ENCODE measurements at places on chromosomes 5 and 9.

DNA sequence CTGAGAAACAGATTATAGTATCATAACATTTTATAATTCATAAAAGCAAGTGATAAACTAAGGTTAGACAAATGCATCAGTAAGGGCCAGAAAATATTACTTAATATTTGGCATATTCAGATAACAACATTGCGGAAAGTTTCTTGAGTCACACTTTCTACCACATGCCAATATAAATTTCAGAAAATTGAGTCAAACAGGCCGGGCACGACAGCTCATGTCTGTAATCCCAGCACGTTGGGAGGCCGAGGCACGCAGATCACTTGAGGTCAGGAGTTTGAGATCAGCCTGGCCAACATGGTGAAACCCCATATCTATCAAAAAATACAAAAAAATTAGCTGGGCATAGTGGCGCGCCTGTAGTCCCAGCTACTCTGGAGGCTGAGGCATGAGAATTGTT lies 47.1 kb downstream of the SLC38A9 start:
- DNase-seq, result no peak

- no peak for DNase-seq
Measured at GRCh38 chr5:41097642-41098041, 26.5 kb upstream of the MROH2B start.

DNA sequence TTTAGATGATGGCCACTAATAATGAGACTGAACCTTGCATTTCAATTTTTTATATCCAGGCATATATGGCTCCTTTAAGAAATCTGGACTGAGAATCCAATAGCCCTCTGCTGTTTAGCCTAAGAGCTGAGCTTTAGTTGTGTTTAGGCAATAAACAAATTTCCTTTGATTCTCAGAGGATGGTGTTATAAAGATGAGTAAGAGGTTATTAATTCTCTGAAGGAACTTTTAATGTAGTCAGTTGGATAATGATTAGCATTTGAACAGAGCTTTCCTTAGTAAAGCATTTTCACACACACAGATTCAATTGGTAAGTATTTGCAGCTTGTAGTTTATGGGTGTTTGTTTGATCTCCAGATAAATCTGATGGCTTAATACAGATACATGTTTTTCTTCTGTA lies 149.6 kb downstream of the PRR16 start:
- DNase-seq, result no peak

DNA sequence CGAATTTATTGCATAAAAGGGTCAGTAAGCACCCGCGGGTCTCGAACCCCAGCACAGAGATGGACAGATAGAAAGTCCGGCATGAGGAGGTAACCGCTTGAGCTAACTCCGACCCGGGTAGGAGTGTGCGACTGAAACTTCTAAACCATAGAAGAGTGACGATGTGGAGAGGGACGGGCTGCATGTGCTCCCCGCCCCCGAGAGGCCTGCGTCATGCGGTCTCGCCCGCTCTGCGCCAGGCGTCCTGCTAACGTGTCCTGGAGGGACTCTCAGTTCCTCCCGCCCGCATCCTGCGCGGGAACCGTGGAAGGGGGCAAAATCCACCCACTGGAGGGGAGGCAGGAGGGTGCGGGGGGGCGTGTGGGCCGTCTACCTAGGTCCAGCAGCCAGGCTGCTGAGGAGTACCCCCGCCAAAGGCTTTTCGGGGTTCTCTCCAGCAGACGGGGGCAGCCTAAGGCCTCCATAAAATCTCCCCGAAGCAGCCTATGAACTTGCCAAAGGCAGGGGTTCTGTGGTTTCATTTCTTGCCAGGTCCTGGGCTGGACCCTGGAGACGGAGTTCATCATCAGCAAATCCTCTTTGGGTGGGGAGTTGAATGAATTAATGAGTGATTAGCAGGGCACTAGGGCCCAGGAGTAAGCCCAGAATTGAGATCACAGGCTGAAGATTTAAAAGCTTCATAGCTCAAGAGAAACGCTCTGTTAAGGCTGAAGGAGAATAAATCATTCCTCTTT lies 51.9 kb downstream of the TGFBI start:
- peak; percentile 76 for DNase-seq

GRCh38 chr5:173643964-173644363 lies 27.5 kb upstream of the BOD1 start:
- DNase-seq, result no peak

- DNase-seq, result no peak
Measured at GRCh38 chr5:124790301-124790894, 44.0 kb upstream of the ZNF608 start.

DNA sequence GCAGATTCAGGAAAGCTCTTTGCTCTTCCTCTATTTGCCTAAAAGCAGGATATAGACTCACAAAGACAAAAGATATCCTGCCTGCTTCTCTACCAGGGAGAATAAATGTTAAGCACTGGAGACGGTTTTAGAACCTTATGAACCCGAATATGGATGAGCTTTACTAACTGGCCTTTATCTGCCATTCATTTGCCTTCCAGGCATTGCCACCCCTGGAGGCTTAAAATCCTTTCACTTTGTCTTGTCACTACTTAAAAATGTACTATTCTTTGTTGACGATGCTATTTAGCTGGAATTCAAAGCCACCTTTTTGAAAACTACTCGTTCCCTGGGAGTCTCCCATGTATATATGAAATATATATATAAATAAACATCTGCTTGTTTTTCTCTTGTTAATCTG lies 23.2 kb upstream of the LVRN start:
- DNase-seq, result no peak

All from mesothelial cell of epicardium (in vitro differentiated cells).